Neuronal stem cell (in vitro differentiated cells): ENCODE measurements at places on chromosomes 5 and 9.
A peak's percentile ranks its signal among the peaks of the same experiment; 100 is the strongest.

DNA sequence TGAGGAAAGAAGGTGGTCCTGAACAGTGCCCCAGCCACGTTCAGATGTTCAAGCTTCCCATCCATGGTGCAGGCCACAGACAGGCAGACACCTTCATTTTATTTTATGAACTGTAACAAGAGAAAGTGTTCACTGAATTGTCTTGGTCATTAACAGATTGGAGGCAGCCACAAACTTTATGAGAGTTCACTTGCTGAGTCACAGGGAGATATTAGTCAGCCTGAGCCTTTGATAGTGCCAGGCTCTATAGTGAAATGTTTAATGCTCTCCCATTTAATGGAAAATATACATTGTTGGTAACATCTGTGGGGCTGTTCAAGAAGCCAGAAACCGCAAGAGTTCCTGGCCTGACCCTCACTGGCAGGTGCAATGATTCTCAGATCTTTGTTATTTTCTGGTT lies 237.0 kb downstream of the TENT4A start:
- H3K4me3 ChIP-seq, result no peak overlapping the region
- no peaks in the 10 kb centered on the region for H3K36me3 ChIP-seq
- H3K27ac ChIP-seq, result no peak overlapping the region

DNA sequence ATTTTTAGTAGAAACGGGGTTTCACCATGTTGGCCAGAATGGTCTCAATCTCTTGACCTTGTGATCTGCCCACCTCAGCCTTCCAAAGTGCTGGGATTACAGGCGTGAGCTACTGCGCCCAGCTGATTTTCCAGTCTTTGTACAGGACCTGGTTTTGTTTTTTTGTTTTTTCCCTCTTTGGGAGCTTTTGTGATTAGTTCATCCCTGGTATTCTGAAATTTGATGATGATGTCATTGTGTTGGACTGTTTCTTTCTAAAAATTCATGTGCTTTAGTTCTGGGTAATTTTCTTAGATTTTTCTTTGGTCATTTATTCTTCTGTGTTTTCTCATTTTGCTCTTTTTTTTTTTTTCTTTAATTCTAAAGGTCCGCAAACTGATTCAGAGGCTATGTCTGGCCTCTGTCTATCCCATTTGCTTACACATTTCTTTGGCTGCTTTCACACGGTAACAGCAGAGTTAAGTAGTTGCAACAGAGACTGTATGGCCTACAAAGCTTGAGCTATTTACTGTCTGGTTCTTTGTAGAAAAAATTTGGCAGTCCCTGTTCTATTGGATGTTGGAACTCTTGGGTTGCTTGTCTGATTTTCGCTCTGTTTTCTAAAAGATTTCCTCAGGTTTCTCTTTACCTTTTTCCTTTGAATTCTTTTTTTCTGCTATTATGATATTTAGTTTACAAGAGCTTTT lies 24.8 kb downstream of the STX17 start:
- H3K4me1 ChIP-seq, result no peaks in the 10 kb centered on the region
- peaks cover 3% of the 10 kb centered on the region for H3K36me3 ChIP-seq
- H3K27ac ChIP-seq, result no peak overlapping the region
- H3K4me3 ChIP-seq, result no peak overlapping the region
- no peak for DNase-seq

GRCh38 chr9:132783006-132783405 lies 95.1 kb downstream of the AK8 start:
- no peaks in the 10 kb centered on the region for H3K36me3 ChIP-seq
- no peaks in the 10 kb centered on the region for H3K4me1 ChIP-seq
- no peak overlapping the region for H3K27ac ChIP-seq
- no peak overlapping the region for H3K4me3 ChIP-seq
- no peaks in the 10 kb centered on the region for H3K27me3 ChIP-seq
- no peak for DNase-seq

GRCh38 chr5:16544607-16545374 lies 72.0 kb downstream of the RETREG1 start:
- H3K36me3 ChIP-seq, result no peaks in the 10 kb centered on the region
- no peaks in the 10 kb centered on the region for H3K4me1 ChIP-seq
- H3K27me3 ChIP-seq, result no peaks in the 10 kb centered on the region
- no peak overlapping the region for H3K4me3 ChIP-seq
- no peak overlapping the region for H3K27ac ChIP-seq

DNA sequence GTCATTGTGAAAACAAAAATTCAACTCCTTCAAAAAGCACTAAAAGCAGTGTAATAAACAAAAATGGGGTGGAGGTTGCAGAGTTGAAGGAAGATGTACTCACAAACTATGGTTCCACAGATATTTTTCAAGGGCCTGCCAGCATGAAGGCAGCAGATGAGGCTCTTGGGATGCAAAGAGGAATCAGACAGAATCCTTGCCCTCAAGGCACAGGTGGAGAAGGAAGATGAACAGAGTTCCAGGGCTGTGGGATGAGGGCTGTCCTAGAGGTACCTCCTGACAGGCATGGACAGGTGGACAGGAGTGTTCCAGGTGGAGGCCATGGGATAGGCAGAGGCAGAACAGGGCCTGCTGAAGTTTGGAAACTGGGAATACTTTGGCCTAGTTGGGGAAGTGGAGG lies 140.5 kb upstream of the ANKH start:
- H3K27ac ChIP-seq, result no peak overlapping the region
- H3K27me3 ChIP-seq, result no peaks in the 10 kb centered on the region
- no peaks in the 10 kb centered on the region for H3K36me3 ChIP-seq
- peaks cover 8% of the 10 kb centered on the region for H3K4me1 ChIP-seq
- DNase-seq, result no peak

- DNase-seq, result no peak
- H3K4me3 ChIP-seq, result no peak overlapping the region
- H3K36me3 ChIP-seq, result peaks cover 31% of the 10 kb centered on the region
- H3K27ac ChIP-seq, result no peak overlapping the region
- H3K27me3 ChIP-seq, result peaks cover 2% of the 10 kb centered on the region
Observed at GRCh38 chr5:133108481-133108921, 56.7 kb downstream of the HSPA4 start.

- DNase-seq, result no peak
- H3K4me3 ChIP-seq, result no peak overlapping the region
- no peak overlapping the region for H3K27ac ChIP-seq
- H3K4me1 ChIP-seq, result peaks cover 14% of the 10 kb centered on the region
- no peaks in the 10 kb centered on the region for H3K27me3 ChIP-seq
Observed at GRCh38 chr5:69288688-69289087, 43.9 kb downstream of the CCDC125 start.

DNA sequence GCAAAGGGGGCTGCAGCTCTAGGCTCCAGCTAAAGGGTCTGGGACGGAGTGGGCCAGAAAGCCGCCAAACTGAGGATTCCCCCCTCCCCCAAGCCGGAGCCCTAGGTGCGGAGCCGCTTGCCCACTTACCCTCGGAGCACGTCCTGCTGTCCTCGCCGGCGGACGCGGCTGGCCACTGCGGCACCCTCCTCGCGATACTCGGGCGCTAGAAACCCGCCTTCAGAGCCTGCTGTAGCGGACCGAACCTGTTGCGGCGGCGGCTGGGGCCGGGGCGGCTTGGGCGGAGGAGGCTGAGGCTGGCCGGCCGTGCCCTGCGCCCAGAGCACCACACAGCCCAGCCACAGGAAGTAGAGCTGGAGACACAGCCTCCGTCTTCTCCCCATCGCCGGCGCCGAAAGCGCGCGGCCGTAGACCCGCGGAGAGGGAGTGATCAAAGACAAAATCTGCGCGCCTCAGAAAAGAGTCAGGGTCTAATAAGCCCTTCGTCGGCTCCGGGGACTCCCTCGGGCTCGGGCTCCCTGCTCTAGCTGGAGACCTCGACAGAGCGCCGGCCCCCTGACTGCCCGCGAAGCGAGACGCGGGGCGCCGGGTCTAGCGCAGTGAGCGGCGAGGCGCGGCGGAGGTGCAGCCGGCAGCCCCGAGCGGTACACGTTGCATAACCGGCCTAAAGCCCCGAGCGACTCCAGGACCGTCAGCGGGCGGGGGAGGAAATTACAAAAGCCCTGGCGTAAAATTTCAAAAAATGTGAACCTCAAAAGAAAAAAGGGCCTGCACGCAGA lies 635 bp downstream of the FBN2 start:
- peak overlapping the region; percentile 95 for H3K27ac ChIP-seq
- DNase-seq, result peak; percentile 56
- H3K4me1 ChIP-seq, result peaks cover 8% of the 10 kb centered on the region
- H3K36me3 ChIP-seq, result peaks cover 2% of the 10 kb centered on the region
- H3K27me3 ChIP-seq, result no peaks in the 10 kb centered on the region
- peak overlapping the region; percentile 83 for H3K4me3 ChIP-seq
